SK-MEL-5 (cell line): ENCODE measurements at places on chromosomes 1 and 21.

DNA sequence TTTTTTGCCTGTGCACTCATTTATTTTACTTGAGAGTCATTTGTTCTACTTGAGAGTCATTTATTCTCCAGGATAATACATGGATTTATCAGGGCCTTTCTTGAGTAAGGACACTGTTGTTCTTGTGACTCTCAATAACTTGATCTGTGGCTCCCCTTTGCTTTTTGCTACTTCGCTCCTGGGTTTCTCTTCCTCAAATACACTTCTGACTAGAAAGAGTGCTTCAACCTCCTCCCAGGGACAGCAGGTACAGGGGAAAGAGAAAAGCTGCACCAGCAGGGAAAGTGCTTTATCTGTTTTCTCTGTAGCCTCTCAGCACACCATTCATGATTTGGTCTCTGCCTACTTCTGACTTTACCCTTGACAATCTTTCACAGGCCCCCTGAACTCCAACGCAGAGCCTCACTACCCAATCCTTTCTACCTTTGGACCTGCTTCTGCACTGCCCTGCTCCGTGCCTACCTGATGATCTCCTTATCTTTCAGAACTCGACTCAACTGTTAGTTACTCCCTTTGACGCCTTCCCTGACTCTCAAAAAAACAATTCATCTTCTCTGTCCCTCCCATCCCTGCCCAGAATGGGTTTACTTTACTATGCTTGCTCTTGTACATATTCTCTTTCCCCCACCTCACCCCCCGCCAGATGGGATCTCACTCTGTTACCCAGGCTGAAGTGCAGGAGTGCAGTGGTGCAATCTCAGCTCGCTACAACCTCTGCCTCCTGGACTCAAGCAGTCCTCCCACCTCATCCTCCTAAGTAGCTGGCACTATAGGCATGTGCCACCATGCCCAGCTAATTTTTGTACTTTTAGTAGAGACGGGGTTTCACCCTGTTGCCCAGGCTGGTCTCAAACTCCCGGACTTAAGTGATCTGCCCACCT, 15.6 kb upstream of the PIGM start:
- DNase-seq = no peak

DNA sequence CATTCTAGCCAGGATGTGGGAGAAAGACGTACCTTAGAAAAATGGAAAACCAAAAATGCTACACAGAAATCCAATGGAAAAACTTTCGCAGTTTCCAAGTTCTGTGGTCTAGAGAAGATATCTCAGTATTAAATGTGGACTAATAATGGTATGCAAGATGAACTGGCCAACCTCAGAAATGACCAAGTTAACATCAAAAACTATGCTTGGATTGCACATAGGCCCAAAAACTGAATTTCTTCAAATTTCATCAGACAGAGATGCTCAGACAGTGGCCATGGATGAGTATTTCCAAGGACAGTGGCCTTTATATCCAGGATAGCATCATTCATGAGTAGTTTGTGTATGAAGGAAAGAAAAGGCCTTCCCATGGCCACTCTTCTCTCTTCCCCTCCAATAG, 132.2 kb downstream of the TIAM1 start:
- DNase-seq = no peak

DNA sequence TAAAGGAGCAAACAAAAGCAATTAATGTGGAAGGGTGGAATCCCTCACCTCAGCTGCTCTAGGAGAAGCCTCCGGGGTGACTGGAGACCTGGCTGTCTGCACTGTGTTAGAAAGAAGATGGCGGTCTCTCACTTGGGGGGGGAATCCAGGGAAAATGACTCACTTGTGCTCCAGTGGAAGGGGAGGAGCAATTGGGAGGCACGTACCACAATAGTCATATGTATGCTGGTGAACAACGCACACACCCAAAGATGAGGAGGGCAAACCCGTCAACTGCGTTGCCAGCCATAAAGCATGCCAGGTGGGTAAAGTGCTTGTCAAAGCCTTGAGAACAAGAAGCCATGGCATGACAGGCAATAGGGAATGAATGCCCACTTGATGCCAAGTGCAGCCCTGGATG, 22.1 kb downstream of the PLEKHA6 start:
- no peak for DNase-seq

GRCh38 chr21:34935898-34936297, 113.2 kb downstream of the RUNX1 start:
- no peak for DNase-seq

GRCh38 chr1:30758785-30759380, 1.3 kb upstream of the LAPTM5 start:
- DNase-seq = peak; percentile 44
